Aorta (tissue), 5 donors: ENCODE measurements at places on chromosomes 12 and 14. TPM values are rescaled to one million over a fixed set of nuclear protein-coding genes. Genes with fewer than 3 reads are reported as not detected.
A peak's percentile ranks its signal among the peaks of the same experiment; 100 is the strongest.

- DNase-seq, result no peak
These were observed 76.9 kb upstream of the SFSWAP start for GRCh38 chr12:131634037-131634436.

Gene IAPP
- not detected for total RNA-seq

Gene SLC2A13
- 9.0 TPM for total RNA-seq

DNA sequence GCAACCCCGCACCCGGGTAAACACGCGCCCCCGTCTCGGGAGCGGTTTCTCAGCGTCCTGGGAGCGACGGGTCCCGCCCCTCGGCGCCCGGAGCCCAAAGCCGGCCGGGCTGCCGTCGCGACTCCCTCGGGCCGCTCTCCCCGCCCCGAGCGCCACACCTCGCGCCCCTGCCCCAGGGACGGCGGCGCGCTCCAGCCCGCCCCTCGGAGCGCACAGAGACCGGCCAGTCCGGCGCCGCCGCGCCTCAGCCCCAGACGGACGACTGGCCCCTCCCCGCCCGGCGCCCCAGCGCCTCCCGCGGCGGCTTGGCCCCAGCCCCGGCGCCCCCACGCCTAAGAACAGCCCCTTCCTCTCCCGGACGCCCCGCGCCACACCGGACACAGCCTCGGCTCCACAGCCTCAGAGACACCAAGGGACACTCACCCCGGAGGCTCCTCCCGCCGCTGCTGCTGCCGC is 411 bp downstream of the BTBD7 start:
- DNase-seq, result peak; percentile 88

Gene CCDC88C
- total RNA-seq, result 9.2 TPM

Gene SMIM41
- total RNA-seq, result 0.84 TPM

Gene TMEM30B
- total RNA-seq, result 54.8 TPM
